Right renal cortex interstitium (tissue), 3 donors: ENCODE measurements at places on chromosomes 4 and X. TPM values are rescaled to one million over a fixed set of nuclear protein-coding genes. Genes with fewer than 3 reads are reported as not detected.

Gene INPP4B
- 9.0 TPM for polyA plus RNA-seq

Gene NUDT6
- polyA plus RNA-seq: 19.0 TPM

Gene HOPX
- polyA plus RNA-seq: 14.9 TPM

Gene BST1
- polyA plus RNA-seq: 17.0 TPM

GRCh38 chr4:186719925-186720694 lies 3.5 kb downstream of the FAT1 start:
- DNase-seq: no peak

- DNase-seq: no peak
Measured at GRCh38 chrX:28649541-28649940, 62.3 kb downstream of the IL1RAPL1 start.

DNA sequence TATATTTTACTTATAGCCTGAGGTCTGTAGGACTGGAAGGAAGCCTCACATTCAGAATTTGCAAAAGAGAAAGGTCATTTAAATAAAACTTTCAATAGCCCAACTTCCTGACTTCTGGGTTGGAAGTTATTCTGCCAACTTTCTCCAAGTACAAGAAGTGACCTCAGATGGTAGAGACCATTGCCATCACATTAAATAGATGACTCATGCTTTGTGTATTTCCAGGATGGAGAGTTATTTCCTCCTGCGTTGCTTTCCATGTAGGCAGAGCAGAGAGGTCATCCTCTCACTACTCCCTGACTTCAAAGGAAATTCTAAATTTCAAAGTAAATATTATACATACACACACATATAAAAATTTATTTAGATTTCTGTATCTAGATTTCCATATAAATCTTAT lies 73.0 kb upstream of the NR3C2 start:
- DNase-seq: no peak
